ENCODE measurements at places on chromosomes 11 and 22.

DNA sequence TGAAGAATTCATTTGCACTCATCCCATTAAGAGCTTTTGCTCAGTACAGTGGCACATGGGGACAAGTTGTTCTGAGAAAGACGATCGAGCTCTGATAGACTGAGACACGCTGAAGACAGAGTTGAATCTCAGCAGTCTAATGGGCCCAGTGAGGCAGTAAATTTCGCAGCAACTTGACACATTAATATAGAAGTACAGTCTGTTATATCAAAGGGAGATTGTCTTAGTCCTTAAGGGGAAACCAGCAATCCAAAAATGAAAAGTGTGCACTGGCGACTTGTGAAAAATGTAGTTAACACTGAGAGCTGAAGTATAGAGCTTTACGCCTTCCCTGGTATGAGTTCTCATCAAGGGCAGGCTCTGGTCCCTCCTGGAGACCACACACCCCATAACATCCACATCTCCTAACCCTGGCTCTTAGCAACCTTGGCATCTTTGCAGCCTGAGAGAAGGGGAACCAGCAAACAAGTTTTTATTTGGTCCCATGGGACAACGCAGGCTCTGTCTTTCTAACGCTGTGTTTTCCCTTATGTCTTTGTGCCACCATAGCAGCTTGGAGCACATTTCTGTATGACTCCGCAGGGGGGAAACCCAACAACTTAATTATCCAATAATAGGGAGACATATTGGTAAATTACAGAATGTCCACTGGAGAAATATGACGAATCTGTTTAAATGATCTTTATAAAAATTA, 952.5 kb downstream of the OPCML start:
- DNase-seq: no peak

DNA sequence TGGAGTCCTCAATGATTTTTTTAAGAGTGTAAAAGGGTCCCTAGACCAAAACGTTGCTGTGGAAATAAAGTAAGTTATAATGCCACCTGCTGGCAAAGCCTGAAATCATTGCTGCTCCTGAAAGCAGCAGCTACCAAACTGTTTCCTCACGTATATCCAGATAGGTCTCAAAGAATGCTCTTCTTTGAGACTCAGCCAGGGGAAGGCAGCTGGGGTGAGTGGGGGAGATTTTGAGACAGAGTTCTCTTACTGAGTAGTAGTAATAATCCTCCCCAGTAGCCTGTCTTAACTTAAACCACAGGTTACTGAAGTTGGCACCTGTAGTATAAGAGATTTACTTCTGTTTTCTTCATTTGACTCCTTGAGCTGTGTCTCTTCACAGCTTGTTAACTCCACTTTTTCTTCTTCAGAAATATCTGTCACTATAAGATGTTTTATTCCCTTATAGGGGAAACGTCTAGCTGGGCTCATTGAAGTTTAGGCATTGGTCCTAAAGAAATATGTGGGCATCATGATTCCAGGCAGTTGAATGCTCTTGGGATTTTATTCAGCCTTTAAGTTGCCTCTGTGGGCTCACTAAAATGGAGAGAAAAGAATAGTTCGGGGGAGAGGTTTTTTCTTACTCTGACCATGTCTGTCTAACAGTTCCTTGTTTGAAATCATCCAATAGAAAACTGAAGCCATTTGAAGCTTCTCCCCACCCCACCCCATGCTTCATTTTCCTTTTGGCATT, 77.9 kb downstream of the BTBD10 start:
- DNase-seq: no peak

DNA sequence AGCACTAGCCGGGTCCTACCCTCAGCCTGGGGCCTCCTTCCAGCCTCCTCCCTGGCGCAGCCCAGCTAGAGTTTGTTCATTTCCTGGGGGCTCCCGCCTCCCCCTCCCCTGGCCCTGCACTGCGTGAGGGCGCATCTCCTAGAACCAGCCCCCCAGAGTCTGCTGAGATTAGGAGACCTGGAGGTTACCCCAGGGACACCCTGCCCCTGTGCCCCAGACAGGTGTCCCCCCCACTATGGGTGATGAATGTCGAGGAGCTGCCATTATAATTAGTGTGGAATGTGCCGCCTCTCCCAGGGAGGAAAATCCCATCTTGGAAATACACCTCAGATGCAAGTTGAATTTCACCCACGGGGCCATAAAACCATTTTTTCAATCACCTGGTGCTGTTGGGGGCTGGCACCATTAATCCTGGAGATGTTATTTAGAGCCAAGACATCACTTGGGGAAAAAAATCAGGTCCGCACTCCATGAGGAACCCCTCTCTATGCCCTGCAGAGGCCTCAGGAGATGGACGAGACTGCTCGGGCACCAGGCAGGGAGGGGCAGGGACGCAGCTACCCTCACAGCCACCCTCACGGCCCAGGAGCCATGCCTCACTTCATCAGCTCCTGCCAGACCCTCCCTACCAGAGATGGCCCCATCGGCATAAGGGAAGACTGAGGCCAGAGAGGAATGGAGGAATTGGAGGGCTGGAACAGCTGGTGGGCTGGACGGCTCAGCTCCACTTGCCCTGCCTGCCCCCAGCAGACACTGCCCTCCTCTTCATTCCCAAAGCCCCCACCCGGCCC, 197.5 kb downstream of the IGLL1 start:
- DNase-seq: no peak

DNA sequence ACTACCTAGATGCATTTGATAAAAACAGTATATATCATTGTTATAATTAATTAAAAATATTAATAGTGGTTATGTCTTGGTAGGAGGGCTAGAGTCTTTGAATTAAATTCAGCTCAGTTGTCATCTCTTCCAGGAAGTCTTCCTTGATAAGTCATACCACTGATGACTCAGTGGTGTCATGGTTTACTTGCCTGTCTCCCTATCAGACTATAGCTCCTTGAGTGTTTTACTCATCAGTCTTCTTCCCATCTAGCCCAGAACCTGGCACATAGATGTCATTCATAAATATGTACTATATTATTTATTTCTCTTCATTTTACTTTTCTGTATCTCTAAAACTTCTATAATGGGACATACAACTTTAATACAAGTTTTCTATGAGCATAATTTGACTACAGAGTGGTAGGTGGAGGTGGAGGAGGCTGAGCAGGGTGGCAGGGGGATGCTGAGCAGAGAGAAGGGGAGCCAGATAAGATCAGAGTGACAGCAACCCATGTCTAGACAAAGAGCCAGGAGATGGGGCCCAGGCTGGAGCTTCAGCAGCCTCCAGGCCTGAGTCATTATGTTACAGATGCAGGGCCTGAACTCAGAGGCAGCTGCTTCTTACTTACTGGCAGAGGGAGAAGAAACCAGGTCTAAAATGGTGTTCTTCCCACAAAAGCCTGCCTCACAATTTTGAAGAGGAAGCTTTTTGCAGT, 82.3 kb upstream of the PHOX2A start:
- DNase-seq: no peak

DNA sequence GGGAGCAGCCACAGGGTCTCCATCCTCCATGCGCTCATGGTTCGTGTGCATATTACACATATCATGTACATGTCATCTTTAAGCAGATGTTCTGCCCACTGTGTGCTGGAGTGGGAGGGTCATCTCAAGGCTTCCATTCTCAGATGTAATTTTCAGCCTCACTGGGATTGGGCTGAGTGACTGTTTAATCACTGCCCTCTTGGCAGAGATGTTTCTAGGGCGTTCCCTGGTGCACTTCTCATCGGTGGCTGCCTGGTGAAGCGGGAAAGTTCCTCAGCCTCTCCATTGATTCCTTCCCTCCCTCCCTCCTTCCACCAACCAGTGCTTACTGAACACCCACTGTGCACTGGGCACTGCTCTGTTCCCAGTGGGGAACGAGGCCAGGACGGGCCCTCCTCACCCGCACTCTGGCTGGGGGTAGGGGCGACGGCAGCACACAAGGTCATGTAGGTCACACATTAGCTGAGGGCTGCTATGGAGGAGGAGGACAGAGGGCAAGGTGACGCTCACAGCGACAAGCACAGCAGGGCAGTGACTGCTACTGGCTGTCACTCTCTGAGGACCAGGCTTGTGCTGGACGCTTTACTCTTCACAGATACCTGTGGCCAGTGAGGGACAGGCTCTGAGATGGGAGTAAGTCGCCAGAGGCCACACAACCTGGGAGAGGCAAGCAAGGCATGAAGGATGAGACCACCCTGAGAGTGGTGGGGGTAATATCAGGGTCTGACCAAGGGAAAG, 22.9 kb downstream of the GNAZ start:
- DNase-seq: no peak

GRCh38 chr11:130001461-130002351, 929 bp downstream of the PRDM10 start:
- DNase-seq: no peak

DNA sequence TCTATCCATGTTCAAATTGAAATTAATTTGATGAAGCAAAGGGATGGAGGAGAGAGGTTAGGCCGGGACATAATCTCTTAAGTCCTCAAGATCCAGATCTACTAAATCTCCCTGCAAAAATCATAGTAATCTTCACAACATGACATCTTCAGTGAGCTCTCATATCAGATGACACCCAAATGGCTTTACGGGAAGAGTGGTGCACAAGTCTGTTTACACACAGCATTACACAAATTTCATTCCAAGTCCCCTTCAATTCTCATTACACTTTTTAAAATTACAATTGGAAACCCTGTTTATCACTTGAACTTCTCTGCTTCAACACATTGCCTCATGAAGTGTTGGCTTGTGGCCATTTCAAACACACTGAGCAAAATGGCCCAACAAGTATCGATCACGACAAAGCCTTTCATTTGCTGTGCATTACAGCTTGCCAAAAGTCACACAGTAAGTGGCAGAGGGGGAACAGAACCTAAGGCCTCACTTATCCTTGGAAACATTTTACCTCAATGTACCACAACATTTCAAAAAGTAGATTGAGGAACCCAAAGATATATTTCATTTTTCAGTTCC, 17.9 kb upstream of the TPH1 start:
- no peak for DNase-seq

- no peak for DNase-seq
Measured at GRCh38 chr11:129929721-129930120, 34.3 kb upstream of the NFRKB start.

DNA sequence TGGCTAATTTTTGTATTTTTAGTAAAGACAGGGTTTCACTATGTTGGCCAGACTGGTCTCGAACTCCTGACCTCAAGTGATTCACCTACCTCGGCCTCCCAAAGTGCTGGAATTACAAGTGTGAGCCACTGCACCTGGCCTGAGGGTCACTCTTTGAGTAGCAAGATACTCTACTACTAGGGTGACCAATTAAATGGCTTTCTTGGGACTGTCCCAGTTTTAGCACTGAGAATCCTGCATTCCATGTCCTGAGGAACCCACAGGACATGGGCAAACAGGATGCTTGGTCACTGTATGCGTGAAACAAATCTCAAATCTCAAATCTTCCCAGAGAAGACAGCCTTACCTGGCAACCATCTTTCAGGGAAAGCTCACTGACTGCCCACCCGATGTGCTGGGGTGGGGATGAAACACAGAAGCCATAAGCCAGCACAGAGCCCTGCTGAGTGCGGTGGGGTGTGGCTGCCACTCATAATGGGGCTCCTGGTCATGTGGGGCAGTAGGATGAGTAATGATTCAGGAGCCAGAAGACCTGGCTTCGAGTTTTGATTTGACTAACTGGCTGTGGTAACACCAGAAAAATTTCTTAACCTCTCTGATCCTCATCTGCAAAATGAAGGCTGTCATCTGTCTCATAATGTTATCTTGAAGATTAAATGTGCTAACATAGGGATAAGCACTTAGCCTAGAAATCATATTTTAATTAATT, 11.5 kb downstream of the CLMP start:
- DNase-seq: no peak

GRCh38 chr11:118009864-118010737, 23.9 kb downstream of the IL10RA start:
- DNase-seq: no peak

DNA sequence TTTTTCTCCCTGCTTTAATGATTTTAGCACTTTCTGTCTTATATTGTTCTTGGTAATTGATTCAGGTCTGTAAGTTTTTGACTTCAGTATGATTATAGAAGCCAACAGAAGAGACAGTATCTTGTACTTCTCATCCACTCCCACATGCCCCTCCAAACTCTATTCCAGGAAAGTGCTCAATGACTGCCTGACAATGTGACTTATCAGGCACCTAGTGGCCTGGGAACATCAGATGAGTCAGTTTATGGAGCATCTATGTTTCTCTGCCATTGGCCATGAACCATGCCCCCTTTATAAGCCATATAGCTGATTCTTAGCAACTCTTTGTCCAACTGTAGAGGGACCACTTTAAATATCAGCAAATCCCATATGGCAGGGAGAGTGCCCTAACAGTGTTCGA, 179.2 kb upstream of the MTMR2 start:
- DNase-seq: no peak

DNA sequence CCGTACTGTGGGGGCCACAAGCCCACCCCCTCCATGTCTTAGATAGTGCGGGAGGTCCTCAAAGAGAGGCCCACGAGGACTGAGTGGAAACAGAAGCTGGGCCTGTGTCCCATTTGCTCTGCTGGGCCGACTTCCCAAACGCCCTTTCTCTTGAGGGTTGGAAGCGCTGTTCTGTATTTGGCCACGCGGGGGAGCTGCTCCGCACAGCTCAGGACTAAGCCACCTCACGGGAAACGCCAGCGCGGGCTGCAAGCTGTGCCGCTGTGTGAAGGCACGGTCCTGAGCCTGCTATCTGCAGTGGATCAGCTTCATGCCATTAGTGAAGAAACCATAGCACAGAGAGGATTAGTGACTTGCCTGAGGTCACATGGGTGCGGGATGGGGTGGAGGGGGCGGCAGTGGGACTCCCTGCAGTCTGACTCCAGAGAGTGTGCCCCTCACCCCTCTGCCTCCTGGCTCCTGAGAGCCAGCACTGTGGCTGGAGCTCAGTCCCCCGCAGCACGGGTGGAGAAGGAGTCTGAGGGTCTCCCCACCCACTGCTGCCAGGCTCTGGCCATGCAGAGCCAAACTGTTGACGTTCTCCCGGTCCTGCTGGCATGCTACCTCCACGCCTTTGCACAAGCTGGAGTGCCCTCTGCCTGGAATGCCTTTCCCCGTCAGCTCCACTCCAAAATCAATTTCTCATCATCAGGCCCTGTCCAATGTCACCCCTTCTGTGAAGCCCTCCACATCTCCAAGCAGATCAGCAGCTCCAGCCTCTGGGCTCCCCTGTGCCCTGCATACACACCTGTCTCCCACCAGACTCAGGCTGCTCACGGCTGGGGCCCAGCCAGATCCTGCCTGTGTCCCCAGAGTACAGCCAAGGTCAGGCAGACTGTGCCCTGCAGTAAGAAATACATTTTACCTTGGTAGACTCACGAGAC, 51.5 kb upstream of the LRRC32 start:
- DNase-seq: peak; percentile 43
